Diencephalon (tissue), 1 donor: ENCODE measurements at places on chromosomes 6 and 20. TPM values are rescaled to one million over a fixed set of nuclear protein-coding genes. Genes with fewer than 3 reads are reported as not detected.

PPP1R3G gene
- total RNA-seq: 3.7 TPM

SEMG1 gene
- total RNA-seq: not detected

OR10C1 gene
- not detected for total RNA-seq

ACTL10 gene
- total RNA-seq: 0.46 TPM

HLA-DRA gene
- 8.5 TPM for total RNA-seq

CITED2 gene
- 44.3 TPM for total RNA-seq

ROMO1 gene
- 66.0 TPM for total RNA-seq

YTHDF1 gene
- total RNA-seq: 24.9 TPM

FAM217A gene
- total RNA-seq: not detected

GABRR1 gene
- total RNA-seq: 0.46 TPM

ABHD16B gene
- total RNA-seq: not detected

RPS6KA2 gene
- 32.3 TPM for total RNA-seq

HSF2 gene
- 75.4 TPM for total RNA-seq

AKAP12 gene
- 120 TPM for total RNA-seq

PHIP gene
- 51.0 TPM for total RNA-seq

PRL gene
- 0.23 TPM for total RNA-seq

RNASET2 gene
- total RNA-seq: 31.1 TPM

RNF182 gene
- total RNA-seq: 33.0 TPM

AGER gene
- total RNA-seq: 0.92 TPM

RIMS4 gene
- 48.2 TPM for total RNA-seq

PAK1IP1 gene
- 21.2 TPM for total RNA-seq

GSTA3 gene
- total RNA-seq: 0.69 TPM

CLVS2 gene
- total RNA-seq: 43.6 TPM

CLPSL2 gene
- total RNA-seq: not detected

MGME1 gene
- total RNA-seq: 10.1 TPM

DLK2 gene
- 8.3 TPM for total RNA-seq

DZANK1 gene
- total RNA-seq: 6.0 TPM
